ENCODE measurements at places on chromosomes 13 and 19.

DNA sequence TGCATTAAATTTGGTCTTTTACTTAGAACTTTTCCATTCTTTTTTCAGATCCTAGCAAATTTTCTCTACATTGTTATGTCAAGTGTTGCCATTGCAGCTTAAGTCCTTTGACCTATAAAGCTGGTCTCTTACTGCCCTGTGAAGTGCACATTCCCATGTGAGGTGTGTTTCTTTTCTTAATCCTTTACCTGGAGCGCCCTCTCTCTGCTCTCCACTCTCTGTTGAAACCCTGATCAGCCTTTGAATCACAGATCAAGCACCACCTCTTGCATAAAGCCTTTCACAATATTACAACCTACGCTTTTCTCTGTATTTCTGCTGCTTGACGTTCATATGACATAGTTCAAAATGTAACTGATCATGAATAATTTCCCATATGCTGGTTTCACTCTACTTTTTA lies 84.8 kb downstream of the PCDH17 start:
- DNase-seq = no peak

DNA sequence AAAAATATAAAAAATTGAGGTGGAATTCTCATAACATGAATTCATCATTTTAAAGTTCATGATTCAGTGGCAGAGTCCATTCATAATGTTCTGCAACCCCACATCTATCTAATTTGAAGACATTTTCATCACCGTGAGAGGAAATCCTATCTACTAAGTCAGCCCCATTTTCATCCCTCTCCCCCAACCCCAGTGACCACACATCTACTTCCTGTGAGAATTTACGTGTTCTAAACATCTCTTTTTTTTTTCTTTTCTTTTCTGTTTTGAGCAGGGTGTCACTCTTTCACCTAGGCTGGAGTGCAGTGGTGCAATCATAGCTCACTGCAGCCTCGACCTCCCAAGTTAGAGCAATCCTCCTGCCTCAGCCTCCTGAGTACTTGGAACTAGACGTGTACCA lies 17.5 kb downstream of the ATCAY start:
- DNase-seq = no peak

GRCh38 chr13:87894059-87894458 lies 222.9 kb downstream of the SLITRK5 start:
- no peak for DNase-seq

- no peak for DNase-seq
Measured at GRCh38 chr19:8611391-8611876, 919 bp upstream of the ADAMTS10 start.

DNA sequence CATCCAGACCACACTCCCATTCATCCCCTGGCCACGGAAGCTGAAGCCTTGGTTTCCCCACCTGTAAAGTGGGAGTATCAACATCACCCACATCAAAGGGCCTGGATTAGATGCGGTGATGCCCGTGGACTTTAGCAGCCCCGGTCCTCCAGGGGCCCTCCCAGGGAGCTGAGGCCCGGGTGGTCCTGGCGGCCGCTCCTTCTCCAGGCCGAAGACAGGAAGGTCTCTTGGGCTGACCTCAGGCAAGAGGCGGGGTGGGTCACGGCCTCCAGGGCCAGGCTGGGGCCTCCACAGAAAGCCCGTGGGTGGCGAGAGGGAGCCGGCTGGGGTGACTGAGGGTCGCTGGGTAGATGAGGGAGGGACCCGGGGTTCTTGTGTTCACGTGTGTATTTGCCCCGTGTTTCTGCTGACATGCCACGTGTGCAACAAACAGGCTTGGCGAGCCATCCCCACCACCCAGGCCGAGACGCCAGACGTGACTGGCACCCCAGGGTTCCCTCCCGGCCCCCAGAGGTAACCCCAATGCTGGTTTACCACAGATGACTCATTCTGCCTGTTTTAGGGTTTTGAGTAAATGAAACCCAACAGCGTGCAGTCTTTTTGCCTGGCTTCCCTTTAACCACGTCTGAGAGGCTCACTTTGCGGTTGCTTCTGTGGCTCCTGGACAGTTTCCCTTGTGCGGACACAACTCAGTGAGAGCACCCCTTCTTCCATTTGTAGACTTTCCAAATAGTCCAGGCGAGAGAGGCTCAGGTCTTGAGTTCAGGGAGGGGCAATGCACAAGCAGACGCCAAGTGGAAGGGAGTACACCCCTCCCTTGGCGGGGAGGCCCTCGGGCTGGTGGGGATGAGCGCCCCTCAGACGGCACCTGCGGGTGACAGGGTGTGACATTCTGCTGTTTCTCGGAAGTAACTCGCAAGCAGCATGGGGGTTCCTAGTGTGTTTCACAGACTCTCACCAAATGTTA lies 42.9 kb downstream of the C13orf46 start:
- peak; percentile 8 for DNase-seq

- DNase-seq = no peak
Measured at GRCh38 chr19:28314756-28315155, 898.2 kb downstream of the UQCRFS1 start.

DNA sequence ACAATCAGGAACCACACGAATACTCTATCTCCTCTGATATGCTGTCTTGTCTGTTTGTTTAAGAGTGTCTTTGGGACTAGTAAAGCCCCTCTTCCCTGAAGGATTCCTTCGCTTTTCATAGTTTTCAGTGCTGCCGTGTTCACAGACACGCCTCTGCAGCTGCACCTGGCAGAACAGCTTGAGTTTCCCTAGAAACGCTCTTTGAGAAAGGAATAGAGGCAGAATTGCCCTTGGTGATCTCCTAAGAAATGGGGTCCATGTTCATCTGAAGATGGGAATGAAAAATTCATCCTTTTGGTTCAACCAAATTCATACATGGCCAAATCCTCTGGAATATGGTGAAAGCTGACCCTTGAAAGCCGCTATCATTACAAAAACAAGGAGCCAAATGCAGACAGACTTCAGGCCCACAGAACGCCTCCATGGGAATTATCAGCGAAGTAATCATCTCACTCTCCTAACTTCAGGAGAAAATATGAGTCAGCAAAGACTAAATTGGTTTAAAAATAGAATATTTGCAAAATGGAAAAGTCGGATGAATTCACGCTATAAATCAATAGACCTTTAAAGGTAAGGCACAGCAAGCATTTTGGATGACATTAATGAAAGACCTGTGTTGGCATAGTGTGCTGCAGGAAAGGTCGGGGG lies 5.5 kb downstream of the SACS start:
- no peak for DNase-seq

DNA sequence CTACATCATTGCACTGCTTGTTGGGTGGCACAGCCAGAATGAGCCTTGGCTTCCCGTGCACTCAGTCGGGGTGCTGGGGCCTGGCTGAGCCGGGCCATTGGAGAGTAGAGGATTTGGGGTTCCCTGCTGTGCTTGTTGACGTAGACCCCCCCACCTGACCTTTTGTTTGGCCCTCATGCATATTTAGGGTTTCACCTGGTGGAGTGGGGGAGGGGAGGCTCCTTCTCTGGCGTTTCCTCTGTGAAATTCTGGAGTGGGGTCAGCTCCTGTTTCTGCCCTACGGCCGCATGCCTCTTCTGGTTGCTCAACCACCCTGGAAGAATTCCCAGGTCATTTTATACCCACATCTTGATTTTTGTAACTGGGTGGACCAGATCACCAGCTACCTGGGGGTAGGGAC lies 82.8 kb downstream of the SIPA1L3 start:
- no peak for DNase-seq

DNA sequence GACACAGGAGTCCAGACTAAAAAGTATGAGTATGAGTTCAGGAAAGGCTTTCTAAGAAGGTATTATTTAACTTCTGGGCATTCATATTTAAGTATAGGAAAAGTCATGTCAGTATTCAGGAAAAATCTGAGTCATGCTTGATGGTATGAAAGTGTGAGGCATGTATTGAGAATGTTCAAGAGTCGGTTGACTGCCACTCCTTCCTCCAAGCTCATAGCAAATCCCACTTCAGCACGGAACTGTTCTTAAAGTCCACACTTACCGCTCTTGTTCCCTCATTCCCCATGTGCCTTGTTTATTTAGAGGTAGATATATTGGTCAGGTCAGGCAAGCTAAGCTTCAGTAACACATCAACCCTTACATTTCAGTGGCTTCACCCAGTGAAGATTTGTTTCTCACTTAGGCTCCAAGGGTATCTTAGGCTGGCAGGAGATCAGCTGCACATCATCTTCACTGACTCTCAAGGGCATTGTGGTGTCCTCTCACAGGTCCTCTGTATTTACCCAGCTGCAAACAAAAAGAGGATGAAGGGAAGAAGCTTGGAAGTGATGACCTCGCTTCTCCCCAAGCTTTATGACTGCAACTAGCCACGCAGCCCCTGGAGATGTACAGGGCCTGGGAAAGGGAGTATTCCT lies 1189.2 kb downstream of the EFNB2 start:
- no peak for DNase-seq

DNA sequence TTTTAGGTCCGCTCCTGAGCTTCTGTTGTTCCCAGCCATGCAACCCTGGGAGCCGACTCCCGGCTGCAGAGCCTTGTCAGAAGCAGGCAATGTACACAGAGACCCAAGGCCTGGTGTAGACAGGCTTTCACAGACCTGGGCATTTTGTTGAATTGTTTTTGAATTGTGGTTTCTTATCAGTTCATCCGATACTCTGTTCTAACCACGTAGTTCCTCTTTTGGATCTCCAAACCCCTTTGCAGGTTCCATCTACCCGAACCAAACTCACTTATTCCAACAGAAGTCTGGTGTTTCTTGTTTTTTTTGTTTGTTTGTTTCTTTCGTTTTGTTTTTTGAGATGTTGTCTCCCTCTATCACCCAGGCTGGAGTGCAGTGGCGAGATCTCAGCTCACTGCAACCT lies 6.3 kb upstream of the NLRP2 start:
- no peak for DNase-seq

DNA sequence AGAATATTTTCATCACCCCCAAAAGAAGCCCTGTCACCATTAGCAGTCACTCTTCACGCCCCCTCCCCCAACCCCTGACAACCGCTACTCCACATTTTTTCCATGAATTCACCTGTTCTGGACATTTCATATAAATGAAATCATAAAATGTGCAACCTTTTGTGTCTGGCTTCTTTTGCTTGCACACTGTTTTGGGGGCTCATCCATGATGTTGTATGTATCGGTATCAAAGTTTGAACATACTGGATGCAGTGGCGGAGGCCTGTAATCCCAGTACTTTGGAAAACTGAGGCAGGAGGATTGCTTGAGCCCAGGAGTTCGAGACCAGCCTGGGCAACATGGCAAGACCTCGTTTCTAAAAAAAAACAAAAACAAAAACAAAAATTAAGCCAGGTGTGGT lies 7.2 kb downstream of the GADD45B start:
- no peak for DNase-seq

DNA sequence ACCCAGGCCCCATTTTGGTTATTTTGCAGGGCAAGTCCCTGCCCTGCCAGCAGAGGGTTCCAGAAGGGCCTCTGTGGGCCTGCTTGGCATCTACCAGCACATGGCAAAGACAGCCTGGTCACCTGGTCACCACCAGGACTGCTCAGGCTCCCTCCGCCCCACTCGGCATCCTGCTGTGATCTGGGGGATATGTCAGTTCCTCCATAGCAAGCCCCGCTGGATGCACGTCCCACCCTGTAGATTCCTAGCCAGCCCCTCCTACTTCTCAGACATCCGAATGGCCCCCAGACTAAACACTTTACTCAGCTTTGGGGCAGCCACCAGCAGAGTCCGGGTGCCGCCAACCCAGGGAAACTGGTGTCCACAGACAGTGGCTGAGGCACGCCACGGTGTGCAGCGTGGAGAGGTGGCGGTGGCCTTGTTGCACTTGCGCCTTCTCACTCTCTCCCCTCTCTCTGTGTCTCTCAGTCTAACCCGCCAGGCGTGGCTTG lies 31.8 kb upstream of the USE1 start:
- DNase-seq = no peak

DNA sequence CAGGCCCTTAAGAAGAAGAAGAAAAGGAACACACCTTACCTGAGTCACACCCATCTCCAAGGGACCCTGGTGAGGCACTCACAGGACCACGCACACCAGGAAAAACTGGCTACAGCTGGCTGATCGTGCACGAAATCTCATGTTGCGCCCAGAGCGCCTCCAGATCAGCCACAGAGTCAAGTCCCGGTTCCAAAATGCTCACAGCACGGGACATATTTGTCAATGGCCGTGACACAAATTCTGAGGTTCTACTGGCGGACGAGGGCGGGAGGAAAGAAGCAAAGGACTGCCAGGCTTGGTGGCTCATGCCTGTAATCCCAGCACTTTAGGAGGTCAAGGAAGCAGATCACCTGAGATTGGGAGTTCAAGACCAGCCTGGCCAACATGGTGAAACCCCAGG lies 21.5 kb downstream of the SH3GL1 start:
- no peak for DNase-seq

DNA sequence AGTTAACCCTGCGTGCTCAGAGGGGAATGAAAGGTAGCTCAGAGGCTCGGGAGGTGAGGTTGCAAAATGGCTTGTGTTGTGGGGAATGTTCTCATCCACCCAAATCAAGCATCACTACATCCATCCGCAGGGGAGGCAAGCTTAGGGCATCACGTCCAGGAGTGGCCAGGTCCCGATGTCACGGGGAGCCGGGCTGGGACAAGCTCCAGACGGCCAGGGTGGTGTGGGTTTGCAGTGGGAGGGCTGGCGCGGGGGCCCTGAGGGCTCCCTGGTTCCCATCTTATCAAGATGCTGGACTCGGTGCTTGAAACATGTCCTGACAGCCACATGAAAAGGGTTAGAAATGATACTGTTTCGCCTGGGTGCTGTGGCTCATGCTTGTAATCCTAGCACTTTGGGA lies 25.8 kb downstream of the EPN1 start:
- DNase-seq = no peak

DNA sequence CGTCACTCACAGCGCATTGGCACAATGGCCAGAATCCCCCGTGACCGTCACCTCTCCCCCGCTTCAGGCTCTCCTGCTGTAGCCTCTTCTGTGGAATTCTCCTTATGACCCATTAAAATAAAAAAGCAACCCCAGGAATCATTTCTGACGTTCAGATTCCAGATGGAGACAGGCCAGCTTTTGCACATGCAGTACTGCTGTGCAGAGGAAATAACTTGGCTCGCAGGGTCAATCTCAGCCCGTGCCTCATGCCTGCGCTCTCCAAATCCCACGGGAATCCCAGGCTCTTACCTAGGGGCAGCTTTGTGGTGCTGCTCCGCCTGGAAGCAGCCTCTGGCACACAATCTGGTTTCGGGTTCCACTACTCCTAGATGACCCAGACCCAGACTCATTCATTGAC lies 32.7 kb upstream of the SOX1 start:
- DNase-seq = no peak

- peak; percentile 52 for DNase-seq
Measured at GRCh38 chr19:20077791-20078463, at the start of gene ZNF90. Gene ZNF90 (plus strand): TSS chr19:20078000. CDS start chr19:20078133, 133 bp downstream.
